ENCODE measurements at places on chromosomes 1 and 21. TPM values are rescaled to one million over a fixed set of nuclear protein-coding genes. Genes with fewer than 3 reads are reported as not detected.

CFAP107 gene
- total RNA-seq: not detected

- peak overlapping the region; percentile 99 for H3K27ac ChIP-seq
- no peak for DNase-seq
- no peaks in the 10 kb centered on the region for H3K27me3 ChIP-seq
- H3K4me3 ChIP-seq: no peak overlapping the region
- peaks cover 91% of the 10 kb centered on the region for H3K4me1 ChIP-seq
- H3K36me3 ChIP-seq: peaks cover 38% of the 10 kb centered on the region
These were observed 52.2 kb downstream of the PTPRC start for GRCh38 chr1:198691063-198691462.

DNA sequence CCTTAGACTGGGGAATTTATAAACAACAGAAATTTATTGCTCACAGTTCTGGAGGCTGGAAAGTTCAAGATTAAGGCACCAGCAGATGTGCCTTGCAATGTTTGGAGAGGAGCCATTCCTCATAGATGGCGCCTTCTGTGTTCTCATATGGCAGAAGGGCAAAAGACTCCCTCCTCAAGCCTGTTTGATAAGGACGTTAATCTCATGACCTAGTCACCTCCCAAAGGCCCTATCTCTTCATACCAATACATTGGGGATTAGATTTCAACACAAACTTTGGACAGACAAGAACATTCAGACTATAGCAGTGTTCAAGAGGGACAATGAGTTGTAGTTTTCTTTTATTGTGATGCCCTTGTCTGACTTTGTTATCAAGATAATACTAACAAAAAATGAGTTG is 34.3 kb downstream of the PSMG1 start:
- no peak overlapping the region for H3K27ac ChIP-seq
- DNase-seq: no peak

- peak overlapping the region; percentile 73 for H3K4me3 ChIP-seq
- H3K27me3 ChIP-seq: no peaks in the 10 kb centered on the region
- H3K36me3 ChIP-seq: peaks cover 4% of the 10 kb centered on the region
- H3K27ac ChIP-seq: peak overlapping the region; percentile 80
- DNase-seq: no peak
These were observed 1.7 kb downstream of the SLC50A1 start for GRCh38 chr1:155137154-155137949.

DNA sequence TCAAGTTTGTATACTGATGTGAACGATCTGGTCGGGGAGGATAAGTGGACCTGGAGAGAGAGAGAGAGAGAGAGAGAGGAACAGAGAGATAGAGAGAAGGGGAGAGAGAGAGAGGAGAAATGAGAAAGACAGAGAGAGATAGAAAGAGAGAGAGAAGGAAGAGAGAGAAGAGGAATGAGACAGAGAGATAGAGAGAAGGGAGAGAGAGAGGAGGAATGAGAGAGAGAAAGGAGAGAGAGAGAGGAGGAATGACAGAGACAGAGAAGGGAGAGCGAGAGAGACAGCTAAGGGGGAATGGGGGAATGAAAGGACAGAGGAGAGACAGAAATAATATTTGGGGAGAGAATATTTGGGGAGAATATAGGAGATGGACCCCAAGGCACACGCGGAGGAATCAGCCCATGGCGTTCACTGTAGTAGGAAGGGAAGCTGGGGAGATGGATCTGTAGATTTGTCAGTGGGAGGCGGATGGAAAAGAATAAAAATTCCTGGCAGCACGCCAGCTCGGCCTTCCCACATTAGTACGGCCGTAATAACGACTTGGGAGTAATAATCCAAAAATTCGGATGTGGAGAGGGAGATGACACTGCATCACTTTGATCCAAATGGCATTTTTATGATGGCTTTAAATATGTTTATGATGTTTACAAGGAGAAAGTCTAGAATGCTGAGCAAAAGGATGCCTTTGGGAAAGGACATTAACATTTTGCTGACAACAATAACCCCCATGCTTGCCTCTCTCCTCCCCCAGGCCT is 159.8 kb upstream of the KCNJ6 start:
- no peaks in the 10 kb centered on the region for H3K36me3 ChIP-seq
- H3K4me3 ChIP-seq: no peak overlapping the region
- DNase-seq: no peak
- H3K27ac ChIP-seq: no peak overlapping the region
- H3K4me1 ChIP-seq: no peaks in the 10 kb centered on the region
- H3K27me3 ChIP-seq: no peaks in the 10 kb centered on the region

GRCh38 chr1:55203064-55203463 is 12.1 kb downstream of the USP24 start:
- no peak for DNase-seq
- H3K4me3 ChIP-seq: no peak overlapping the region
- no peak overlapping the region for H3K27ac ChIP-seq
- peaks cover 42% of the 10 kb centered on the region for H3K4me1 ChIP-seq

- no peak for DNase-seq
- H3K27ac ChIP-seq: no peak overlapping the region
- H3K36me3 ChIP-seq: peaks cover 22% of the 10 kb centered on the region
- no peak overlapping the region for H3K4me3 ChIP-seq
- H3K27me3 ChIP-seq: no peaks in the 10 kb centered on the region
These were observed 13.0 kb upstream of the LTN1 start for GRCh38 chr21:29005696-29006095.

DNA sequence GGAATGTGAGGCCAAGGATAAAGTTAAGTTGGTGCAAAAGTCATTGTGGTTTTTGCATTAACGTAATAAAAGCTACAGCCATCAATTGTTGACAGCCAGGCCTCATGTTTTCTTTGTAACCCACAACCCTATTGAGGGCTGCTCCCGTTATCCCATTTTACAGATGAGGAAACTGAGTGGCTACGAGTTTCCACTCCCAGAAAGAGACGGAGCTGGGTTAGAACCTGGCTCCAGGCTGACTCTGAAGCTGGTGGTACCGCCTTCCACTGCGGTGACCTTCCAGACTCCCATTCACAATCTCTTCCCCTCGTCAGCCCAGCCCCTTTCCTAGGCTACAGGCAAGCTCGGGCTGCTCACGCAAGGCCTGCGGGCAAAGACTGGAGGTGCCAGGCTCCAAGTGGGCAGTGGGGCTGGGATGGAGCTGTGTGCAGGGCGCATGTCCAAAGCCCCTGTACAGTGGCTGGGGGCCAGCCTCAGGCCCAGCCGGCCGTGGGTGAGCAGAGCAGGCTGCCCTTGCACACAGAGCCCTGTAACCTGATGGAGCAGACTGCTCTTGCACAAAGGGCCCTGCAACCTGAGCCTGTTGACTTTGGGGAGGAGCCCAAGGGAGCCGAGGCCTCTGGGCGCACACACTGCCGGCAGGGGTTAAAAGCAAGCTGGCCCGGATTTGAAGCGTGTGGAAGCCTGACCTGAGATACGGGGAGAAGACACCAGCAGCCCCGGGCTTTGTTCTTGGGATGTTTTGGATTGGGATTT is 97.4 kb upstream of the TMPRSS2 start:
- no peaks in the 10 kb centered on the region for H3K27me3 ChIP-seq
- no peaks in the 10 kb centered on the region for H3K4me1 ChIP-seq
- no peak for DNase-seq
- no peaks in the 10 kb centered on the region for H3K36me3 ChIP-seq
- H3K4me3 ChIP-seq: no peak overlapping the region

GRCh38 chr21:34734696-34735095 is 65.9 kb downstream of the CLIC6 start:
- no peak overlapping the region for H3K27ac ChIP-seq
- no peak overlapping the region for H3K4me3 ChIP-seq
- no peaks in the 10 kb centered on the region for H3K27me3 ChIP-seq
- no peaks in the 10 kb centered on the region for H3K36me3 ChIP-seq
- H3K4me1 ChIP-seq: no peaks in the 10 kb centered on the region
- no peak for DNase-seq

GRCh38 chr1:12124693-12125421 is 41.9 kb upstream of the TNFRSF1B start:
- no peaks in the 10 kb centered on the region for H3K36me3 ChIP-seq
- H3K4me3 ChIP-seq: no peak overlapping the region
- H3K27me3 ChIP-seq: no peaks in the 10 kb centered on the region
- no peaks in the 10 kb centered on the region for H3K4me1 ChIP-seq
- no peak overlapping the region for H3K27ac ChIP-seq

DNA sequence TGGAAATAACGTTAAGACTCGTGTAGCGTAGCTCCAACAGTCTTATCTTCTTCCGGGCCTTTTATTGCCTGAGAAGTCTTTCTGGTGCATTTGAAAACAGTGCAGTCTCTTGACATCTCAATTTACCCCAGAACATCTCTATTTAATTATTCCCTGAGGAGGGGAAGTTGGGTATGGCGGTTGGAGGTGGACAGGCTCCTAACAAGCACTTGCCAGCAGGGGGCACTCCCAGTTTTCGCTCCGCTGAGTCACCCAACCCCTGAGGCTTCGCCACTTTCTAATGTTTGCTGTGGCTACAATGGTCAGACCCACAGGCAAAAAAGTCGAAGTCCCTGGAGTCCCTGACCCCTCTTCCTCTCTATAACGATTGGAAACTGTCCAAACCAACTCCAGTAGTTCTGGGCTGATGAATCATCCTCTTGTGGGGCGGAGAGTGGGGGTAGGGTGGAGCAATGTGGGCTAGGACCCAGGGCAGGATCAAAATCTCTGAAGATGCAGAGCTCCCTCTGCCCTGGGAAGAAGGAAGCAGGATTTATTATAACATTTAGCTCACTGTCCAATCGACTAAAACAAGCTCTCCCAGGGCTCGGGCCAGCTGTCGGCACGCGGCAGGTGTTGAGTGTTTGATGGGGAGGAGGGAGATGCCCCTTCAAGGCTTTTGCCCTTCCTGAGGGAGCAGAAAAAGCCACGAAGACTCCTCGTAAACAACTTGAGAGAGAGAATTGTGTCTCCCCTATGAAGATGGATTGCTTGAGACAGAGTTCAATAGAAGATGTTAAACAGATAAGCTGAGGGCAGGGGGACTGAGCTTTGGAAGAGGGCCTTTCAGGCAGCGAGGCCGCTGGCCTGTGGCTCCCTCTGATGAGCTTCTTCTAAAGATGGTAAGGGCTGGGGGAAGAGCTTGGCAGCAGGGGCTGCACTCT is 85.7 kb downstream of the BRINP2 start:
- H3K27ac ChIP-seq: no peak overlapping the region
- H3K27me3 ChIP-seq: no peaks in the 10 kb centered on the region
- no peaks in the 10 kb centered on the region for H3K36me3 ChIP-seq
- H3K4me3 ChIP-seq: no peak overlapping the region

MSTO1 gene
- 55.2 TPM for total RNA-seq
